ENCODE measurements at places on chromosomes 1 and 21.
A peak's percentile ranks its signal among the peaks of the same experiment; 100 is the strongest.

GRCh38 chr21:41632748-41633475, 125.0 kb upstream of the TMPRSS2 start:
- DNase-seq, result no peak

DNA sequence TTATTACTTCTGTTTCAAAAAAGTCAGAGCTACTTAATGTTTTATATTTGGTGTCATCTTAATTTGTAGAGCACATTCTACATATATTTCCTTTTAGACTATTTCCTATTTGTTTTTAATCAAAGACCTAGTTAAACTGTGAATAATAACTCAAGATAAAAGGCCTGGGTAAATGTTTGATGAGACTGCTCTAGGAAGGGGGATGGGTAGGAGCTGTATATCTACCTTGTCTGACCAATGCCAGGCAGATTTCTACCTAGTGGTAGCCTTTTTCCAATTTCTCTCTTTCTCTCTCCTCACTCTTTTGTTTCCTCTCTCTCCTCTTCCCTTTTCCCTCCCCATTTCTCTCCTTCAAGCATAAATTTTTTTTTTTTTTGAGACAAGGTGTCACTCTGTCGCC, 31.9 kb upstream of the IVNS1ABP start:
- no peak for DNase-seq

GRCh38 chr1:108570128-108570527, 10.2 kb downstream of the EEIG2 start:
- DNase-seq, result no peak

- no peak for DNase-seq
Measured at GRCh38 chr1:184892116-184892515, 82.2 kb downstream of the NIBAN1 start.

GRCh38 chr1:186655876-186656275, 24.3 kb downstream of the PTGS2 start:
- DNase-seq, result no peak

DNA sequence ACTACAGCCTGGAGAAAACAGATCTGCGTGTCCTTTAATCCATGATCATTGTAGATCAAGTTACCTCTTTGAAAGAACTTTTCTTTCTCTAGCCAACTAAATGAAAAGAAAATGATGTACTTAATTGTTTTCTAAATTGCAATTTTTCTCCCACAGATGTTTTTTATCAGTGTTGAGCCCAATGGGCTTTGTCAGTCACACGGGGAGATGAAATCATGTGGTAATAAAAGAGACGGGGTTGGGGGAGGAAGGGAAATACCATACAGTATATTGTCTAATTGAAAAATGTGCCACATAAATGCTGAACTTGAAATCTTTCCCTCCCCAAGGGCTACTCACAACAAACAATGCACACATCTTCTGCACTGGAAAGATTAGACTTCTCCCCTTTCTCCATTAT, 58.4 kb downstream of the NTMT2 start:
- peak; percentile 89 for DNase-seq
